GM23248 (cell line): ENCODE measurements at places on chromosomes 5 and 9. TPM values are rescaled to one million over a fixed set of nuclear protein-coding genes. Genes with fewer than 3 reads are reported as not detected.

Gene NADK2
- 35.9 and 41.2 TPM in 2 replicates for total RNA-seq

Gene ADCY2
- not detected in 2 replicates for total RNA-seq

Gene OMD
- total RNA-seq, result 0.11 TPM in 1 of 2 replicates, not detected in the other

Gene PSD2
- under 0.01 TPM in 1 of 2 replicates, not detected in the other for total RNA-seq

Gene C9orf153
- not detected in 2 replicates for total RNA-seq

Gene LPAR1
- total RNA-seq, result 90.3 and 90.8 TPM in 2 replicates
